ENCODE measurements at places on chromosomes 6 and 20.

DNA sequence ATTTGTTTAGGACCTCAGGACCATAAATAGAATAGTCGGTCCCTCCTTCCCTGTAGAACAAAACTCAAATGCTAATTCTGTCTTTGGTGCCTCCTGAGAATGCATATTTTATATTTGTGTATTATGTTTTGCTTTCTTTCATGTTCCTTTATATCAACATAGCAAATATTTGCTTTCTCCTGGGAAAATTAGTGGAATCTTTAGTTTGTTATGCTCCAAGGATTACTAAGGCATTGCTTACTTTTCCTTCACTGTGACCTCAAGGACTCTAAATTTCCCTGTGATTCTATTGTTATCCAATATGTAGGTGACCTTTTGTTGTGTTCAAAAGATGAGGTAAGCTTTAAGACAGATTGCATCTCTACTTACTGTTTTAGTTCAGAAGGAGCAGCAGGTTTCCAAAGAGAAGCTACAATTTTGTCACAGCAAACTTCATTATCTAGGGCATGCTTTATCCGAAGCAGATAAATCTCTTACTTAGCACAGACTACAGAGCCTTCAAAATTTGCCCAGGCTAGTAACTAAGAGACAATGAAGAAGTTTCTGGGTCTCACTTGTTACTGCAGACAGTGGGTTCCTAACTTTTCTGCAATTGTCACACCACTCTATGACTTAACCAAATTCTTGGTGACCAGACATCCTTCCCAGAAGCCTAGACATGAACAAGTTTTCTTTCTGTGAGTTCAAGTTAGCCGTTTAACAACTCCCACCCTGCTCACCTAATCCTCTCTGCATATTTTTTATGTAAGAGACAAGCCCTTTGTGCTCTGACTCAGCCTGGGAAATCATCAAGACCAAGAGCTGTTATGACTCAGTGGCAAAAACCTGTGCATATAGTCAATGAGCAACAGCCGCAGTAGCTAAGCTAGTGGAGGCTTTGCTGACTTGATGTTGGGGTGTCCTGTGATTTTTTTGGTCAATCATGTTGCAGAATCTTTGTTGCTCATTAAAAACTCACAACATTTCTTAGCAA lies 378.8 kb downstream of the QKI start:
- DNase-seq = no peak

DNA sequence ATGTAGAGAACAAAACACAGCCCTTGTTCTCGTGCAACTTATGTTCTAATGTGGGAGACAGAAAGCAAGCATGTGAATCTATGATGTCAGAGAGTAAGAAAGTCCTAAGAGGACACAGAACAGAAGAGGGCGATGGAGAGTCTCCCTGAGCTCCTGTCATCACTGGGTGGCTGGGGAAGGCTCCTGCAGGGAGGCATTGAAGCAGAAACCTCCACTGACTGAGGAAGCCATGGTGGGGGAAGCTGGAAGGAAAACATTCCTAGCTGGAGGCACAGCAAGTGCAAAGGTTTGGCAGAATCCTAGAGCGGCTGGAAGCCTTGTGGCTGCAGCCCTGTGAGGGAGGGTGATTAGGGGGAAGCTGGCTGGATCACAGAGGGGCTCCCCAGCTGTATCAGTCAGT lies 248.0 kb downstream of the CDH26 start:
- DNase-seq = no peak

GRCh38 chr6:109420751-109421150 lies 19.7 kb downstream of the PPIL6 start:
- no peak for DNase-seq

- no peak for DNase-seq
Measured at GRCh38 chr6:147776631-147777213, 268.2 kb downstream of the SAMD5 start.

DNA sequence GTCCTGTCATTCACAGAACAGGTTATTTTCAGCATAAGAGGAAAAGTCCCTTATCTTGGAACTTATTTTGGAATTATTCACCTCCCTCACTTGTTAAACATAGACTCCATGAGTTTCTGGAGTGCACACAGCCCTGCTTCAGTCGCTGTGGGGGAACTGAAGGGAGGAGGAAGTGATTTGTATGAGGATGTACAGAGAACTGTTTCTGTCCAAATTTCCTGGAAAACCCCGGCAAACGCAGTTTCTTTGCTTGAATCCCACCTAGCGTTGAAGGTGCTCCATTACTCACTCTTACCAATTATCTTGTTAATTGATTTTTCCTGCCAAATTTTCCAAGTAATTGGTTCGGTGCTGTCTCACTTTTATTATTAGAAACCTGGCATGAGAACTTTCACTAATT lies 78.0 kb upstream of the AGPAT4 start:
- DNase-seq = no peak

- no peak for DNase-seq
Measured at GRCh38 chr6:26056583-26057350, 30.5 kb upstream of the HFE start.

- no peak for DNase-seq
Measured at GRCh38 chr6:101539510-101540245, 146.2 kb downstream of the GRIK2 start.

GRCh38 chr20:63007360-63007645 lies 539 bp upstream of the BHLHE23 start:
- DNase-seq = no peak

DNA sequence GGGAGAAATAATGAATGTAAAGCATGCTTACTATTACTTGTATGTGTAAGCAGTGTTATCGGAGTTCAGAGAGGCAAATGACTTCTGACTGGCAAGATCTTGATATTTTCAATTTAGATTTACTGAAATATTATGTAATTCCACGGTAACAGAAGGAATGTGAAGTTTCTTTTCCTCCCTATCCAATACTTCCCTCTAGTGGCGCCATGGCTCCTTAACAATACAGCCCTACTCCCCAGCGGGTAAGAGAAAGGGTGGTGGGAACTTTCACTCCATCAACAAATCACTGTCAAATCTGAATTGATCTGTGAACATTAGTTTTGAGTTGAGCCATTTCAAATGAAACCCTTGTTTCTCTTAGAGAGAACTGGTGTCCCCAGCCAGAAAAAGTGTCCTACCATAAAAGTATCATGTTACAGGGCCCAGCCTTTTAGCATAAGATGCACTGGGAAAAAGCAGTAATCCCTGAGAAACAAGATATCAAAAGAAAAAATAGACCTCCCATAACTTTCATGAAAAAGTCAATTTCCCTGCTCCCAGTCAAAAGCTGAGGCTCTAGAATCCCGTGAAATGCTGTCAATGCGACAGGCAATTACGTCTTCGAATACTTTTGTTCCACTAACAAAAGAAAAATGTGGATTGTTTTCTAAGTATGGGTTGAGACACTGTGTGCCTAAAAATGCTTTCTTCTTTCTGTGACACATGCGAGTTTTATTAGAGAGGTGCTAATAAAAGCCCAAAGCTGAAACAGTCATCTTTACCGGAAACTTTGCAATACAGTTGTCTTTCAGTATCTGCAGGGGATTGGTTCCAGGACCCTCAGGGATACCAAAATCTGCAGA lies 12.9 kb downstream of the COX7A2 start:
- DNase-seq = no peak

DNA sequence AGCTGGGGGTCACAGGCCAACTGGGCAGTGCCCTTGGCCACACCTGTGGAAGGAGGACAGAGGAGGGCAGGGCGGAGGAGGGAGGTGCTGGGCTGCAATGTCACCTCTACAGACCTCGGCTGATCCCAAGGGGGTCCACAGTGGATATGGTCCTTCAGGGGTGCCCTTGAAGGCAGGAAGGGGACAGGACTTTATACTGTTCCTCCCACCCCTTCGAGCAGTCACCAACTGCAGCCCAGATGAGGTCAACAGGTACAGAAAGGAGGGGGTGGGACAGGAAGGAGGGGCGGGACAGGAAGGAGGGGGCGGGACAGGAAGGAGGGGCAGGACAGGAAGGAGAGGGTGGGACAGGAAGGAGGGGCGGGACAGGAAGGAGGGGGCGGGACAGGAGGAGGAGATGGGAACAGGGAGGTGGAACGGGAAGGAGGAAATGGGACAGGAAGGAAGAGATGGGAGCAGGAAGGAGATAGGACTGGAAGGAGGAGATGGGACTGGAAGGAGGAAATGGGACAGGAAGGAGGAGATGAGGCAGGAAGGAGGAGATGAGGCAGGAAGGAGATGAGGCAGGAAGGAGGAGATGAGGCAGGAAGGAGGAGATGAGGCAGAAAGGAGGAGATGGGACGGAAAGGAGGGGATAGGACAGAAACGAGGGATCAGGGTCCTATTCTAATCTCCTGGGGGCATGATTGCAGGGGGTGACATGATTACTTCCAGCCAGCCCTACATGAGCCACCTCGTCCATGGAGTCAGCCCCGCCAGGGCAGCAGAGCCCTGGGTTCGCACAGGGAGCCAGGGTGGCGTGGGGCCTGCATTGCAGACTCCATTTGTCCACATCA lies 19.4 kb upstream of the MRGBP start:
- DNase-seq = no peak

GRCh38 chr6:101689695-101690094 lies 296.2 kb downstream of the GRIK2 start:
- no peak for DNase-seq

GRCh38 chr6:85436411-85436810 lies 13.5 kb upstream of the NT5E start:
- DNase-seq = no peak

- DNase-seq = peak; percentile 60
Measured at GRCh38 chr20:53578492-53579222, 15.0 kb downstream of the ZNF217 start.

DNA sequence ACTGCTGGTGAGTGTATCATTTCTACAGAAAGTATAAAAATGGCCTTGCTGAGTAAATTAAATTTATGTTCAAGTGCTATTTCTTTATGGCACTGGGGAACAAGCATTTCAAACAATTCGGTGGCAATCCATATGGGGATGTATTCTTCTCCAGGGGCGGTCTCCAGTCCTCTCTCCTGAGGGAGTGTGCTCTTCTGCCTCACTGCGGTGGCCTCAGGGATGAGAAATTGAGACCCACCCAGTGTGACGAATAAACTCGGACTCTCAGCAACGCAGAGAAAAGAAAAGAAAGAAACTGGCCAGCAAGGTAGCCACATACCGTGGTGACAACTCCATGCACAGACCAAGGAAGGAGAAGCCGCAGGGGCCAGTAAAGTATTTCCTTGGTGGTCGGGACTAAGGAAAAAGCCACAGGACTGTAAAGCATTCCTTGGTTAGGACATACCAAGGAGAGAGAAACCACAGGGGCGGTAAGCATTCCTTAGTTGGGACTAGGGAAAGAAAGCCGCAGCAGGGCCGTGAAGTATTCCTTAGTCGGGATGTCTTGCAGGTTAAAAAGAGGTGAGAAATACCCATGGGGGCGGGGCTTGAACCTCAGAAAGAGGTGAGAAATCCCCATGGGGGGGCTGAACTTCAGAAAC lies 13.6 kb upstream of the GOPC start:
- DNase-seq = no peak

- DNase-seq = no peak
Measured at GRCh38 chr6:116941727-116942126, 64.7 kb downstream of the RFX6 start.

DNA sequence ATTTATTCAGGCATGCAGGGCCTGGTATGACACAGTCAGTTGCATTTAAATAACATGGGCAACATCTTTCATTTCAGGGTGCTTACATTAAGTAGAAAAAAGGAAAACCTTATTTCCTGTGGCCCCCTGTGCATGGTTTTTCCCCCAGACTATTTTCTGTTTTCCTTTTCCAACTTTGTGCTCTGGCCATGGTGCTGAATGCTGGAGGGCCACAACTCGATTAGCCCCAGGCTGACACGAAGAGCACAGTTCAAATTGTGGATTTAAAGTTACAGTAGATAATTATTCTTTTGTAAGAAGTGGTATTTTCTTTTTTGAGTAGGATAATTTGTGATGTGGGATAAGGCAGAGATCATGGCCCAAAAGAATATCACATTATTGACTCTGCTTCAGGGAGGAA lies 332.0 kb downstream of the HAO1 start:
- DNase-seq = no peak

DNA sequence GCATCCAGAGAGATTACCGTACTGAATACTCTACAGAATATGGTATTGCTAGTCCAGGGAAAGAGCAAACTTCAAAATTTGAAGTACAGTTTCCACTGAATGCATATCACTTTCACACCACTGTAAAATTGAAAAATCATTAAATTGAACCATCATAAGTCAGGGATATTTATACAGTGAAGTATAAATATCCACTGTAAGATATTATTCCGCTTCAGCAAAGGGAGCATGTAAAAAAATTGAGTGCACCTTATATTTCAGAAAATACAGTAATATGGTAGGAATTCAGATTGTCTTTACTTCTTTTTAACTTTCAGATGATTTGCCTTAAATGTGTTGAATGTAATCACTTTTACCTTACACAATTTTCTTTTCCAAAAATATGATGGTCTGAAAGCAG lies 60.9 kb upstream of the TXNDC5 start:
- no peak for DNase-seq

GRCh38 chr20:41599699-41600104 lies 18.5 kb downstream of the CHD6 start:
- no peak for DNase-seq

GRCh38 chr20:23217023-23217422 lies 130.9 kb upstream of the CD93 start:
- no peak for DNase-seq

DNA sequence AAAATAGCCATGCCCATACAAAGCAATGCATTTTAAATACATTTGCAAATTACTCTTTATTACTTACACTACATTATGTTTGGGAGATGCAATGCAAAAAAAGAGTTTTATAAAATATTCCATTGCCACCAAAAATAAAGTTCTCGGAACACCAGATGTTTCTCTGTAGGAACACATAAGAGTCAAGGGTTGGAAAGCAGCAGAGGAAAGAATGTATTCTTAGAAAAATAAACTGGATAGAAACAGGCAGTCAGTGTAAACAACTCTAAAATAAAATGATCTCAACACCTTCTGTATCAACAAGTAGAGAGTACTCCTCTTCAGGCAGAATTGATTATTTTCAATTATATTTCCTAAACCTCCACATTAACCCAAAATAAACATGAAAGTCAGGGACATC lies 28.1 kb downstream of the KIF13A start:
- no peak for DNase-seq

DNA sequence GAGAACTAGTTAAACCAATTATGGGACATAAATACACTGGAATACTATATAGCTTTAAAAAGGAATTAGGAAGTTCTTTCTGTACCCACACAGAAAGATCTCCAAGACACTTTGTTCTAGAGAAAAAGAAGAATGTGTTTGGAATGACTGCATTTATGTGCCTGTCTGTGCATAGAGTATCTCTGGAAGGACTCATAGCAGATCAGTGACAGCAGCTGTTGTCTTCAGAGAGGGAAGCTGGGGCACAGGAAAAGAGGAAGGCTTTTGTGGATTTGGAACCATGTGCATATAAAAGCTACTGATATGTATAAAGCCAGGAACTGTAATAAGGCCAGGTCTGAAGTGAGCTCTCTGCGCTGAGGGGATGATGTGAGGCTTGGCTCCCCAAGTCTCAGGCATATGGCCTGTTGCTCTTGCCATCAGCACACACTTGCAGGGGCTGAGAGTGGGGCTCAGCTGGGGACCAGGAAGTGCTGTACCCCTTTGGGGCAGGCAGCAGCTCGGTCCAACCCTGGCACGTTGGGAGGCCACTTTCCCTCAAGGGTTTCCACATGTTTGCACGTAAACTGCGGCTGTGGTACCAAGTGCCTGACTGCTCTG lies 31.8 kb upstream of the CCDC167 start:
- no peak for DNase-seq

- DNase-seq = no peak
Measured at GRCh38 chr6:143408151-143408786, 42.2 kb downstream of the ADAT2 start.

GRCh38 chr6:168082860-168083513 lies 4.0 kb upstream of the FRMD1 start:
- no peak for DNase-seq
